ENCODE measurements at places on chromosomes 12 and 14.

DNA sequence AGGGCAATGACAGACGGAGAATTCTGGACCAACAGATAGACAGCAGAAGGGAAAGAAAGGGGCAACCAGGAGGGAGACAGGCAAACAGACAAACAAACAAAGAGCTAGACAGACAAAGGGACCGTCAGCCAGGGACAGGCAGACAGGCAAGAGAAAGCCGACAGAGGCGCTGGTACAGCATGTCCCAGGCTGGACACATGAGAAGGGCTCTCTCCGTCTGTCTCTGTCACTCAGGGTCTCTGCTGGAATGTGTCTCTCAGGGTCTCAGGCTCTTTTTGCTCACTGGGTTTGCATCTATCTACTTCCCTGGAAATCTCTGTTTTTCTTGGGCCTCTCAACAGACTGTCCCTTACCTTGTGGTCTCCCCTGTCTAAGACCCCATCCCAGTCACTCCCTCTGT, 8.2 kb upstream of the SMUG1 start:
- no peak for DNase-seq

DNA sequence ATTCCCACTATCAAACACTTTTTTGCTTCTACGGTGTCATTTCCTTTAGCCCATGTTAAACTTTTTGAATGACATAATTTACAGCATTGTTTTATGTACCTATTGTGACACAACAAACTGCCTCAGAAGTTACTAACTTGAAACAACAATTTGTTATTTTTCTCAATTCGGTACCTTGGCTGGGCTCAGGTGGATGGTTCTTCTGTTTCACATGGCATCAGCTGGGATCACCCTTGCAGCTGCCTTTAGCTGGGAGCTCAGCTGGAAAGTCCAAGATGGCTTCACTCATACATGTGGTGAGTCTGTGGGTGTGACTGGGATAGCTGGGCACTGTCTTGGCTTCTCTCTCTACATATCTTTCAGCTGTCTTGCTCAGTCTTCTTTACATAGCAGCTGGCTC, 156.0 kb downstream of the GXYLT1 start:
- DNase-seq: no peak

DNA sequence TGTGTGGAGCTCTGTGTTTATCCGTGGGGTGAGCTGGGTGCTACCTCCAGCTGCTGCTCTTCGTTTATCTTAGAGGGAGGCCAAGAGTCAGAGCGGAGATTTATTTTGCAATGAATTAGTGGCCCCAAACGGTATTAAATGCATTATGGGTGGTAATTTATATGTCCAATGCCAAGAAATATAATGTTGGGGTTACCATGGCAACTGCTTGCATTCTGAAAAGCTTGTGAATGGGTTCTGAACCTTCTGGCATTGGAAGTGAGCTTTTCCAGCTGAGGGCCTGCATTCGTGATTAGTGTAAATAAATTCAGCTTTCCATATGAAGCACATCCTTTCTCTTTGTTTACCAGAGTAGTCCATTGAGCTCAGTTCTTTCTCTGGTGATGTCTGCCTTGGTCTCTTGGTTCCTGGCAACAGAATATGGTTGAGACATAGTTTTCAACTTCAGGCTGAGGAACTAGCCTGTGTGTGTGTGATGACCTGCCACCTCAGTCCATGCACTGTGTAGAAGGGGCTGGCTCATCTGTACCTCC, 51.8 kb downstream of the TRAF3 start:
- no peak for DNase-seq

DNA sequence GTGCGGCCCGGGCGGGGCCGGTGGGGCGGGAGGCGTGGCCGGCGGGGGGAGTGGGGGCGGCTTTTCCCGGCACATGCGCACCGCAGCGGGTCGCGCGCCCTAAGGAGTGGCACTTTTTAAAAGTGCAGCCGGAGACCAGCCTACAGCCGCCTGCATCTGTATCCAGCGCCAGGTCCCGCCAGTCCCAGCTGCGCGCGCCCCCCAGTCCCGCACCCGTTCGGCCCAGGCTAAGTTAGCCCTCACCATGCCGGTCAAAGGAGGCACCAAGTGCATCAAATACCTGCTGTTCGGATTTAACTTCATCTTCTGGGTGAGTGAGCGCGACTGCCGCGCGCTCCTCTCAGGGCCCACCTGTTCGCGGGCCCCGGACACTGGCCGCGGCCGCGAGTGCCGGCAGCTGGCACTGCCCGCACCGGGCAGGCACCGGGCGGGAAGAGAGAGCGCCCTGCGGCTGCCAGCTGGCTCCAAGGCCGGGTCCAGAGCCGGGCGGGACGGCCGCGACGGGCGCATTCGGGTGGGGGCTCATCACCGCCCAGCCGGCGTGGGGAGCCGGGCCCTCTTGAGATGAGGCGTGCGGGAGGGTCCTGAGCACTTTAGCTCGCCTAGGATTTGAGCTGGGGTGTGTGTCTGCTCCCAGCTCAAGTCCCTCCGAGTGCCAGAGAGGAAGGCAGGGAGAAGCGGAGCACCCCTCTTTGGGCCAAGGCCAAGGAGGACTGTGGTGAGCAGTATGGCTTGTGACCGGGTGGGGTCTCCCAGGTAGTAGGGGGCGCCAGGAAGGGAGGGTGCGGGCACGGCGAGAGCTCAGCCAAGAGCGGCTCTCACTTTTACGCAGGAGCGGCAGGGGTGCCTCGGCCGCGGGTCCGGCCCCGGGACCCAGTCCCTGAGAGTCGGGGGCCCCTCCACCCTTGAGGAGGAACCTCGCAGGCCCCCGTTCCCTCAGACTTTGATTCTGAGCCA, at the start of gene CD9:
Gene CD9 (plus strand): TSS at position 145 of the 957 bp plus-strand sequence. CDS start 100 bp downstream, at position 245.
- DNase-seq: no peak

GRCh38 chr14:56358275-56358674, 221.3 kb upstream of the TMEM260 start:
- DNase-seq: no peak

DNA sequence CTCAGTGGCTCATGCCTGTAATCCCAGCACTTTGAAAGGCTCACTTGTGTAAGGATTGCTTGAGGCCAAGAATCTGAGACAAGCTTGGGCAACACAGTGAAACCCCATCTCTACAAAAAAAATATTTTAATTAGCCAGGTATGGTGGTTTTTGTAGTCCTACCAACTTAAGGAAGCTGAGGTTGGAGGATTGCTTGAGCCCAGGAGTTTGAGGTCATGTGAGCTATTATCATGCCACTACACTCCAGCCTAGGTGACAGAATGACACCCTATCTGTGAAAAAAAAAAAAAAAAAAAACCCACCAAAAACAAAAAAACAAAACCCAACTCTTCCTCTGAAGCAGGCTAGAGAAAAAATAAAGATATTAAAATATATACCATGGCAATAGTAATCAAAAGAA, 41.2 kb downstream of the TMEM116 start:
- no peak for DNase-seq

DNA sequence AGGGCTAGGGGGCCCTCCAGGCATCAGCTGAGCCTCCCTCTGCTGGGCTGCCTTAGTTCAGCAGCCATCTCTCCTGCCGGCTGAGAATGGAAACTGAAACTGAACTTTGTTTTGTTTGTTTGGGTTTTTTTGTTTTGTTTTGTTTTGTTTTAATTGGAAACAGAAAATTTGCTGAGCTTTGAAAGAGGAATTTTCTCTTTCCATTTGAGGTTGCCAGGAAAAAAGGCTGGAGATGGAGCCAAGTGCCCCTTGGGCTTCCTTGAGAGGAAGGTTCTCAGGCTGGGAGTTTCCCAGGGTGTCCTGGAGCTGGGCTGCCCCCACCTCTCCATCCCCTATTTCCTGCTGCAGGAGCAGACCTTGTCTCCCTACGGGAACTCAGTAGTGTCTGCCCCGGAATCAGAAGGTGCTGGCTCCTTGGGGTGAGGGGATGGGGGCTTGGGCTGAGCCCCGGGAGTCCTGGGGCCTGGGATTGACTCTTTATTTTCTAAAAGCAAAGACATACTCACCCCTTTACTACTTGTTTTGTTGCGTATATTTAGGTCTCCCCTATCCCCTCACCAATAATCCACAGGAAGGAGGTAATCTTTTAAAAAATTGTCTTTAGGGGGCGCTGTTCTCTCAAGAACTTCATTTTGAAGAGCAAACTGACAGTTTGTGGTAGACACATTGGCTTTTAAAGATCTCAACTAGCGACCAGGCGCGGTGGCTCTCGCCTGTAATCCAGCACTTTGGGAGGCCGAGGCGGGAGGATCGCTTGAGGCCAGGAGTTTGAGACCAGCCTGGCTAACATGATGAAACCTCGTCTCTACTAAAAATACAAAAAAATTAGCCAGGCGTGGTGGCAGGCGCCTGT, 21.3 kb upstream of the OASL start:
- DNase-seq: no peak
